SK-N-SH (cell line): ENCODE measurements at places on chromosomes 2 and 18. TPM values are rescaled to one million over a fixed set of nuclear protein-coding genes. Genes with fewer than 3 reads are reported as not detected.
A peak's percentile ranks its signal among the peaks of the same experiment; 100 is the strongest.

DNA sequence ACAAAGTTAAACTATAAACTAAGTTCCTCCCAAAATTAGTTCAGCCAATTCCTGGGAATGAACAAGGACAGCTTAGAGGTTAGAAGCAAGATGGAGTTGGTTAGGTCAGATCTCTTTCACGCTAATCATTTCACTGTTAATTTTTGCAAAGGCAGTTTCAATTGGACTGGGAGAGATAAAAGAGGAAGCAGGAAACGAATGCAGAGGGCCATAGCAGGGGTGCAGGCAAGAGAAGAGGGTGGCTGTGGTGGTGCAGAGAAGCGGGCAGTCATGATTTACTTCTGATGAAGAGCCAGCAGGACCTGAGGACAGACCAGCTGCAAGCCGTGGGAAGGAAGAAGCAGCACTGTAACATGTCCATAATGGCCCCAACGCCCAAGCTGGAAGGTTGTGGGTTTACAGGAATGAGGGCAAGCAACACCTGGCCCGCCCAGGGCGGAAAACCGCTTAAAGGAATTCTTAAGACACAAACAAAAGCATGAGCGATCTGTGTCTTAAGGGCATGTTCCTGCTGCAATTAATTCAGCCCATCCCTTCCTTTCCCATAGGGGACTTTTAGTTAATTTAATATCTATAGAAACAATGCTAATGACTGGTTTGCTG lies 4.1 kb upstream of the RMP24 start:
- no peaks in the 10 kb centered on the region for H3K36me3 ChIP-seq
- H3K4me1 ChIP-seq, result no peaks in the 10 kb centered on the region
- no peak for DNase-seq
- H3K27ac ChIP-seq, result no peak overlapping the region

DNA sequence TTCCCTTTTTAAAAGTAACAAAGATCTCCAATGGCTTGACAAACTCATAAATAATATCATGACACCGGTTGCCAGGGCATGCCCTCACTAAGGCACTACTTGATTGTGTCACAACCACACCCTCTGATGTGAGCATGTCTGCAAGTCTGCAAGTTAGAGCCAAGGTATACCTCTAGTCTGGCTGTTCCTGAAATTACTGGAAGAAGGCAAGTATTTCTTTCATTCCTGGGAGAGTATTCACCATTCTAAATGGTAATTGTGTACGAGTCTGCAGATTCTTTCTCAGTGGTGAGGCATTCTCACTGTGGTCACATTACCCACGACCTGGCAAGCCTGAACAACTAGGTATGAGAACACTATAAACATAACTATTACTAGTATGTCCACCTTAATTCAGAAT lies 25.7 kb upstream of the RNU4ATAC start:
- H3K36me3 ChIP-seq, result peaks cover 26% of the 10 kb centered on the region
- H3K4me3 ChIP-seq, result no peak overlapping the region
- no peak for DNase-seq

GRCh38 chr2:83944191-83944590 lies 514.9 kb downstream of the SUCLG1 start:
- H3K27me3 ChIP-seq, result no peaks in the 10 kb centered on the region
- DNase-seq, result no peak
- no peak overlapping the region for H3K27ac ChIP-seq
- no peaks in the 10 kb centered on the region for H3K4me1 ChIP-seq
- H3K36me3 ChIP-seq, result no peaks in the 10 kb centered on the region

GRCh38 chr18:23970161-23971096 lies 44.1 kb upstream of the TTC39C start:
- no peaks in the 10 kb centered on the region for H3K36me3 ChIP-seq
- H3K4me3 ChIP-seq, result no peak overlapping the region
- no peak for DNase-seq
- H3K27ac ChIP-seq, result no peak overlapping the region
- H3K27me3 ChIP-seq, result no peaks in the 10 kb centered on the region
- no peaks in the 10 kb centered on the region for H3K4me1 ChIP-seq

DNA sequence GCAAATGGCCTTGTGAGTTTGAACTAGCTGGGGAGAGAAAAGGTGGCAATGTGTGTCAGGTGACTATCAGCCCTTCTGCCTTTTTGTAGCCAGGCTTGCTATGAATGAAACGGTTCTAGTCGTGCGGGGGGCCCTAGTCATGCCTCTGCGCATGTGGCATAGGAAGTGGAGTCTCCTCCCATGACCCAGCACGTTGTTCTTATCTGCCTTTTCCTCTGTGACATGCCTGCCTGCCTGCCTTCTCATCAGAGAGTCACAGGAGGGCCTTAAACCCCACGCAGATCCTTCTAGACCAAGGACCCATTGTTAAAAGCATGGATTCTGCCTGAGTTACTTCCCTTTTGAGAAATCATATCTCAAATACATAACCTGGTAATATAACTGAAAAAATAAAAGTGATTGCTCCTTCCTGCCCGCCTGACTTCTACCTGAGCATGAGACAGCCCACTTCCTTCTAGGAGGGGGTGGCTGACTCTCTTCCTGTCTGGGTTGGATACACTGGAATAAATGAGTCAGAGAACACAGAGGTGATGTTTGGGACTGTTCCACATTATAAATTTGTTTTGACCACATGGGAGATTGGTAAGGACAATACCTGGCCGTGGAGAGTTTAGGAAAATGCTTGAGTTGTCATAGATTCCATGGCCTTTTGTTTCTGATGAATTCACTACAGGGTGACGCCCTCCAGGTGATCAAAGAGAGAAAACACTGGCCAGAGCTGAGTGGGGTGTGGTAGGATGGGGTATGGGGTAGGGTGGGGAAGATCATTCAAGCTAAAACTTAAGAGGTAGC lies 49.8 kb downstream of the FBLN7 start:
- H3K4me3 ChIP-seq, result no peak overlapping the region
- H3K36me3 ChIP-seq, result no peaks in the 10 kb centered on the region
- H3K27ac ChIP-seq, result no peak overlapping the region
- no peaks in the 10 kb centered on the region for H3K27me3 ChIP-seq
- H3K4me1 ChIP-seq, result no peaks in the 10 kb centered on the region
- DNase-seq, result no peak

DNA sequence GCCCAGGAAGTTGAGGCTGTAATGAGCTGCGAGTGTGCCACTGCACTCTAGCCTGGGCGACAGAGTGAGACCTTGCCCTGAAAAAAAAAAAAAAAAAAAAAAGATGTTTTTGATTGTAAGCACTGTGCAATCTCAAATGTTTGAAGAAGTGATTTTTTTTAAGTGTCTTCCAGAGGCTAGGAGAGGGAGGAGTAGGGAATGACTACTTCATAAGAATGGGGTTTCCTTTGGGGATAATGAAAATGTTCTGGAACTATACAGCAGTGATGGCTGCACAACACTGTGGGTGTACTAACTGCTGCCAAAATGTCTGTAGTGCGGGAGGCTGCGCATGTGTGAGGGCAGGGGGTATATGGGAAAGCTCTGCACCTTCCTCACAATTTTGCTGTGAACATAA lies 83.7 kb downstream of the MCFD2 start:
- peaks cover 5% of the 10 kb centered on the region for H3K36me3 ChIP-seq
- no peaks in the 10 kb centered on the region; the same call in 1 of the 2 replicates for H3K4me1 ChIP-seq
- DNase-seq, result no peak
- no peak overlapping the region for H3K27ac ChIP-seq
- no peaks in the 10 kb centered on the region for H3K27me3 ChIP-seq

DNA sequence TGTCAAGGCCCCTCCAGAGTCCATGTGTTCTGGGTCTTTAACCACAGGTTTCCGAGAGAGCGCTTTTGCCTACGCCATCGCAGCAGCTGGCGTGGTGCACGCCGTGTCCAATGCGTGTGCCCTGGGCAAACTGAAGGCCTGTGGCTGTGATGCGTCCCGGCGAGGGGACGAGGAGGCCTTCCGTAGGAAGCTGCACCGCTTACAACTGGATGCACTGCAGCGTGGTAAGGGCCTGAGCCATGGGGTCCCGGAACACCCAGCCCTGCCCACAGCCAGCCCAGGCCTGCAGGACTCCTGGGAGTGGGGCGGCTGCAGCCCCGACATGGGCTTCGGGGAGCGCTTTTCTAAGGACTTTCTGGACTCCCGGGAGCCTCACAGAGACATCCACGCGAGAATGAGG lies 9.3 kb downstream of the WNT10A start:
- no peak overlapping the region for H3K27ac ChIP-seq
- no peak overlapping the region for H3K4me3 ChIP-seq
- H3K27me3 ChIP-seq, result peaks cover 10% of the 10 kb centered on the region; the same call in 1 of the 2 replicates
- no peak for DNase-seq

DNA sequence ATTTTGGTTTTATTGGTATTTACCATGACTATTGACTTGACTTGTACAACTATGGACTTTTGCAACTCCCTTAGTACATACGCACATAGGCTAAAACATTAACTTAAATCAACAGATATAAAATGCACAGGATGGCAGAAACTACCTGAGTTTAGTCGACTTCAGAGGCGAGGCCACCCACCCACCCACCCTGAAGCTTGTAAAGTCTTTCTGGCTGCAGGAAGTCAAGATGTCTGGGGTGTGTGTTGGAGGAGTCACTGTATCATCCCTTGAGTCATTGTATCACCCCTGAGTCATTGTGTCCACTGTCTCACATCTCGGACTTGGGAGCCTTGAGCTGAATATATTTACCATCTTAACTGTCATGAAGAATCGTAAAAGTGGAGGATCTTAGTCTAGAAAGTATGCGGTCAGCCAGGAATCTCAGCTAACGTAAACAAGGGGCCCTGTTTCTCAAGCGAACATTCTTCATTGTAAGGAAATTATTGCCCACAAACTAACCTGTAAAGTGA lies 140.0 kb upstream of the ST6GAL2 start:
- H3K36me3 ChIP-seq, result no peaks in the 10 kb centered on the region
- H3K27ac ChIP-seq, result peak overlapping the region; percentile 47
- DNase-seq, result no peak
- no peak overlapping the region for H3K4me3 ChIP-seq
- H3K4me1 ChIP-seq, result no peaks in the 10 kb centered on the region

- H3K4me1 ChIP-seq, result 0 out of 2 replicates have a peak, but pooled peaks cover 5% of the 10 kb centered on the region
- no peak overlapping the region for H3K4me3 ChIP-seq
- no peaks in the 10 kb centered on the region for H3K36me3 ChIP-seq
- no peaks in the 10 kb centered on the region; the same call in 1 of the 2 replicates for H3K27me3 ChIP-seq
- no peak for DNase-seq
Observed at GRCh38 chr2:8509621-8510020, 172.2 kb upstream of the ID2 start.

- peaks cover 11% of the 10 kb centered on the region for H3K4me1 ChIP-seq
- peaks cover 73% of the 10 kb centered on the region for H3K27me3 ChIP-seq
- H3K4me3 ChIP-seq, result no peak overlapping the region
- H3K36me3 ChIP-seq, result no peaks in the 10 kb centered on the region
Observed at GRCh38 chr2:176109192-176109901, 2.3 kb downstream of the HOXD11 start.

- H3K36me3 ChIP-seq, result no peaks in the 10 kb centered on the region
- no peak for DNase-seq
- H3K4me3 ChIP-seq, result no peak overlapping the region
- no peaks in the 10 kb centered on the region for H3K27me3 ChIP-seq
- H3K27ac ChIP-seq, result no peak overlapping the region
Observed at GRCh38 chr2:108428286-108429009, 20.6 kb upstream of the GCC2 start.

DNA sequence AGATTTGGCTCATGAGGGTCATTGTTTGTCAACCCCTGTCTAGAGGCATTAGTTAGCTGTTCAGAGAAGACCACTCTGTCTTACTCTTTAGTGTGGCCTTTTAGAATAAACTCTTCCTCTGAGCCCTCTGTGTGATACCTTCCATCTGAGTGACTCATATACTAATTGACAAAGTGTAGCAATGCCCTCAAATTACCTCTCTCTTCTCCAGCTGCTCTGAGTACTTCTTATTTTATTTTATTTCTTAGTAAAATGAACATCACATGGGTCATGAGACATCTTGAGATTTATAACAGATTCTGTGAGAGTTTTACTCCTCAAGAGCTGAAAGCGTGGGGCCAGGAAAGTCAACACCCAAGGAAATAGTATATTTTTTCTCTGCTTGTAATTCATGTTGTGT lies 67.4 kb downstream of the KCTD18 start:
- H3K36me3 ChIP-seq, result peaks cover 79% of the 10 kb centered on the region
- no peaks in the 10 kb centered on the region for H3K27me3 ChIP-seq
- peaks cover 10% of the 10 kb centered on the region for H3K4me1 ChIP-seq
- H3K27ac ChIP-seq, result peak overlapping the region; percentile 30; the same call in 1 of the 2 replicates
- no peak overlapping the region for H3K4me3 ChIP-seq
- DNase-seq, result no peak

- no peak overlapping the region for H3K4me3 ChIP-seq
- no peaks in the 10 kb centered on the region for H3K36me3 ChIP-seq
- DNase-seq, result no peak
- H3K4me1 ChIP-seq, result peaks cover 7% of the 10 kb centered on the region
- H3K27me3 ChIP-seq, result no peaks in the 10 kb centered on the region
Observed at GRCh38 chr2:64114912-64115277, 29.3 kb downstream of the PELI1 start.

DNA sequence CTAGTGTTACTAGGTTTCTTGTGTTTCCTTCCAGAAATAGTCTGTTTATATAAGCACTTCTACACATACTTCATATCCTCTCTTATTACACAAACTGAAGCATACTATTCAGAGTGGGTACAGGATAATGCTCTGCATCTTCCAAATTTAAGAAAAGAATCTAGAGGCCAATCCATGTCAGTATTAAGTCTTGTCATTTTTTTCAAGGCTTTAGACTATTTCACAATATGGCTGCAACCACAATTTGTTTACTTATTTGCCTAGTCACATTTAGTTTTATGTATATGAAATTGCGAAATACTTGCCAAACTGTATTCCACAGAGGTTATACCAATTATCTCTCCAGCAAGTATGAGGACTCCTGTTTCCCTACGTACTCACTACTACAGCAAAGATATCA lies 27.9 kb downstream of the IWS1 start:
- H3K4me1 ChIP-seq, result no peaks in the 10 kb centered on the region
- no peaks in the 10 kb centered on the region for H3K27me3 ChIP-seq
- no peak overlapping the region for H3K4me3 ChIP-seq
- DNase-seq, result no peak
- H3K27ac ChIP-seq, result no peak overlapping the region
- peaks cover 84% of the 10 kb centered on the region for H3K36me3 ChIP-seq

DNA sequence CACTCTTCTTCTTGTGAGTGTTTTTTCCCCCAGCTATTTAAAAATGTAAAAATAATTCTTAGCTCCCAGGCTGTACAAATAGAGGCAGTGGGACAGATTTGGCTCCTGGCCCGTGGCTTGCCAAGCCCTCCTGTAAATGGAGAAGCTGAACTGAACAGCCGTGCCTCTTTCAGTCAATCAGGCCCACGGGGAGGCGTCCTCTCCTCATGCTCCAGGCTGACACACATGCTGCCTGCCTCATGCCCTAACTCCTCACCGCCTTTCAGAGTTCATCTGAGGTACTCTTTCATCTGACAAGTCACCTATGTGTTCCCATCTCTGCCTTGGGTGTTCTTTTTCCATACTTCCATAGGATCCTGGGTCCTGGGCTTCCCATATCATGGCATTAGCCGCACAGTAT lies 58.9 kb downstream of the BMP10 start:
- H3K4me1 ChIP-seq, result no peaks in the 10 kb centered on the region
- no peak overlapping the region for H3K4me3 ChIP-seq
- no peak for DNase-seq
- no peaks in the 10 kb centered on the region for H3K36me3 ChIP-seq
- no peak overlapping the region for H3K27ac ChIP-seq

Gene ALPG
- polyA plus RNA-seq, result not detected in 2 replicates

Gene CAPN14
- polyA plus RNA-seq, result 0.08 and 0.11 TPM in 2 replicates

Gene SEMA4C
- polyA plus RNA-seq, result 34.8 and 40.9 TPM in 2 replicates

Gene CD28
- polyA plus RNA-seq, result 0.05 and 0.13 TPM in 2 replicates

Gene LIPG
- polyA plus RNA-seq, result 3.2 and 4.4 TPM in 2 replicates

Gene L3MBTL4
- 0.02 and 0.05 TPM in 2 replicates for polyA plus RNA-seq

Gene IL36G
- polyA plus RNA-seq, result not detected in 2 replicates

Gene DNAJC10
- polyA plus RNA-seq, result 30.8 and 41.5 TPM in 2 replicates

Gene SLC9A4
- polyA plus RNA-seq, result 0.07 and 0.11 TPM in 2 replicates

Gene KIF5C
- 3.9 and 4.7 TPM in 2 replicates for polyA plus RNA-seq
